NCI-H774 (cell line): ENCODE measurements at places on chromosomes 11 and 22.
A peak's percentile ranks its signal among the peaks of the same experiment; 100 is the strongest.

DNA sequence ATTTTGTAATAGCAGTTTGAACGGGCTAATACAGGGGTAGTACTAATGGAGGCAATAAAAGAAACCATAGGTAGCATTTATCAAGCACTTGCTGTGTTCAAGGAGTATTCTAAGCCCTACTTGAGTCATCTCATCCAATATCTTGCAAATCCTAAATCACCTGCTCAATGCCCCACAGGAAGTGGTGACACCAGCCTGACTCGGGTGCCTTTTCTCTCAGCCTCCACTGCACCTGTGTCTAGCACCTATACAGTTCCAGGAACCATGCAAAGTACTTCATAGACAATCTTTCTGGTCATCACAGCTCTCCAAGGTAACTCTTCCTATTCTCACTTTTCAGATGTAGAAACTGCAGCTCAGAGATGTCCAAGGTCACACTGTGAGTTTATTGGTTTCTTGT lies 98.0 kb downstream of the PRR5L start:
- no peak for DNase-seq

DNA sequence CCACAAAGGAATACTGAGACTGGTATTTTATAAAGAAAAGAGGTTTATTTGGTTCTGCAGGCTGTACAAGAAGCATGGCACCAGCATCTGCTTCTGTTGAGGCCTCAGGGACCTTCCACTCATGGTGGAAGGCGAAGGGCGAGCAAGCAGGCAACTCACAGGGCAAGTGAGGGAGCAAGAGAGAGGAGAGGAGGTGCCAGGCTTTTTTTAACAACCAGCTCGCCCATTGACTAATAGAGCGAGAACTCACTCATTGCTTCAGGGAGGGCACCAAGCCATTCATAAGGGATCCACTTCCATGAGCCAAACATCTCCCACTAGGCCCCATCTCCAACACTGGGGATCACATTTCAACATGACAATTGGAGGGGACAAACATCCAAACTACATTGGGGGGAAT lies 1.2 kb downstream of the PTS start:
- DNase-seq: no peak

DNA sequence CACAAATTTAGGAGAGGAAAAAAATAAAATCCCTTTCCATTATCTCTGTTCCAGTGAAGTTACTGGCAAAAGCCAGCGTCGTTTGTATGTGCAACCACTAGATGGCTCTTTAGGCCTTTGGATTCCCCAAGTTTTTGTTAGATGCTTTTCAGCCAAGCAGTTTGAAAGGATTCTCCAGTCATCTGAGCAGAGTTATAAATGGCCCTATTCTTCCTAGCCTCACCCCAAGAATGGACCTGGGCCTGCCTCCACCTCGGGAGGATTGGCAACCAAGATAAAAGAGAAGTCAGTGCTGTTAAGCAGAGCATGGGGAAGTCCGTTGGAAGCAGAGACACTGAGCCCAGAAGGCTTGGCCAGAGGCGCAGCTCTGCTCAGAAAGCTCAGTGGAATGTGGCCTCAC lies 15.4 kb downstream of the FAM181B start:
- DNase-seq: peak; percentile 64

DNA sequence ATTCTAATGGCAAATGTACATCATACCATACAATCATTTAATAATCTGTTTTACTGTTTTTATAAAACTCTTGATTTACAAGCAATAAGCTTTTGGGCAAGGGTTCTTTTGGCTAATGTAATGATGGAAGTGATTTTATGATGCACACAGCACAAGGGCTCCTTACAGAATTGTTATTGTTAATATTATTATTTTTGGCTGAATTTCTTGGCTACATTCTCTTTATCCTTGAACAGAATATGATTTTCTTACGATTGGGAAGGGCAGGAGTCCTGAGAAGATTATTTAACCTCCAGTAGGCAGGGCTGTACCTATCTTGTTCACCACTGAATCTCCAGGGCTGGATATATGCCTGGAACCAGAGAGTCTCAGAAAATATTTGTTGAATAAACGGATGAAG lies 70.4 kb upstream of the ARHGAP20 start:
- no peak for DNase-seq
